Heart left ventricle (tissue), 16 donors: ENCODE measurements at places on chromosomes 2 and 18. TPM values are rescaled to one million over a fixed set of nuclear protein-coding genes. Genes with fewer than 3 reads are reported as not detected.

AQP12A gene
- not detected for total RNA-seq

CNTNAP5 gene
- total RNA-seq: not detected

KANSL1L gene
- total RNA-seq: 24.9 TPM

CD28 gene
- total RNA-seq: 0.81 TPM

TAF4B gene
- total RNA-seq: 1.6 TPM

TRIM43 gene
- not detected for total RNA-seq

AQP12B gene
- total RNA-seq: not detected

FN1 gene
- 343 TPM for total RNA-seq

FOSL2 gene
- 70.2 TPM for total RNA-seq

PLCL1 gene
- total RNA-seq: 65.9 TPM

CTIF gene
- 61.0 TPM for total RNA-seq

MALL gene
- 13.0 TPM for total RNA-seq

TOGARAM2 gene
- 3.6 TPM for total RNA-seq
